Fibroblast of skin of scalp (primary cell): ENCODE measurements at places on chromosomes 2 and 18.

DNA sequence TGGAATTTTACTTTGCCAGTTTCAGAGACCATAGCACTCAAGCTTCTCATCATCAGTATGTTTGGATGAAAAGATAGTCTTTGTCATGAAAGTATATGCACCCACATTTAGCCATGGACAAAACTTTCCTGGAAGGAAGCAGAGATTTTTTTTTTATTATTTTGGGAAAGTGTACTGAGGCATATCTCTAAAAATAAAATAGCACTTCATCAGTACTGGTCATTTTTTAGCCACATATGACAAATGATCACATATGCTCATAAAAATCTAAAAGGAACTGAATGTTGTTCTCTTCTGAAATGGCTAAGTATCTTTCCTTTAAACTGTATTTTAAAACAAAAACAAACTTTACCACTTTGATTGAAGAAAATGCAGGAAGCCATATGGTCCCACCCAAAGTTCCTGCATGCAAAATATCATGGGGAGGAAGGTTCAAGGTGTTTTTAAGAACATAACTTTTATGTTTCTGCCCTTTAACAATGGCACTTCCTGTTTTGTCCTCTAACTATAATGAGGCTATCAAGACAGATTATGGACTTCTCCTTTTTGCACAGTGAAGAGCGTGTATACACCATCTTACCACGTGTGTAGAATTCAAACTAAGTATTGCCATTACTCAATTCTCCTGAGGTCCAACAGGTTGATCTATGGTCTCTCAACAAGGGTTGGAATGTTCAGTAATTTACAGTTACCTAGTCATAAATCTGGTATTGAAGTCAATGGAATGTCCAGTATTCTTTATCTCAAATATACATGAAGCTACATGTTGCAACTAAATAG, 77.1 kb upstream of the SLC39A10 start:
- DNase-seq, result no peak

DNA sequence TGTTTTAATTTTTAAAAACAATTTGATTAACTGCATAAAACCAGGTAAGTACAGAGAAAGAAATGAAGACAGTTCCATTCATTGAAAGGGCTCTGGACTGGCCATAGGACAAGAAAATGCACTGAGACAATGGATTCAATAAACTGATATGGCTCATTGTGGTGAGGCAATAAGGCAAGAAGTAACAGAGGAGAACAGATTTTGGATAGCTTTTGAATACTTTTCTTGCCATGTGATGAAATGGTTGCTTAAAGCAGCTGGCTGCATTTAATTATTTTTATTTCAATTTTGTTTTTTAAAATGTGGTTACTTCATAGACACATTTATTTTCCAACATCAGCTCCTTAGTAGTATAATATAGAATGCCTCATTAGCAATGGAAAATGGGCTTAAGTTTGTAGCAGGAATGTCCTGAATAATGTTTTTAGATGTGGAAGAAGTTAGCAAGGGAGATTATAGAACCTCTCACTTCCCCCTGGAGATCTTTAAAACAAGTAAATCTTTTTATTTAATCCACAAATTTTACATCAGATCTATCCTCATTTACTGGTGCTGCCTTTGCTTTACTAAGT, 646.9 kb upstream of the ZEB2 start:
- DNase-seq, result no peak

GRCh38 chr2:197925204-197925603, 120.8 kb downstream of the PLCL1 start:
- DNase-seq, result no peak

DNA sequence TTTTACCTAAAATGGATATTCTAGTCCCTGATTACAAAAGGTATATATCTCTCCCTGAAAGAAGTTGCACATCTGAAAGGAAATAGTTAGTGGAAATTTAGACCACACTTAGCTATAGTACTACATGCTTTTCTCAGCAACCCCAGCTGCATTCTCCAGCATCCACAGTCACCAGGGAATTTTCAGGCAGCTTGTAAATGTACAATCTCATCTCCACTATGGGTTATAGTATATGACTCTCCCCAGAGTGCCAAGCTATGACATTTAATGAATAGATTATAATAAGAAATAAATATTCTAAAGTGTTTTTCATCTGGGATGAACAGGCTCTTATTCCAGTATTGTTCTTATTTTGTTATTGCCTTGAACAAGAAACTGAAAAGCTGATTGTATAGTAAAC, 197.6 kb upstream of the HNRNPA3 start:
- DNase-seq, result no peak

DNA sequence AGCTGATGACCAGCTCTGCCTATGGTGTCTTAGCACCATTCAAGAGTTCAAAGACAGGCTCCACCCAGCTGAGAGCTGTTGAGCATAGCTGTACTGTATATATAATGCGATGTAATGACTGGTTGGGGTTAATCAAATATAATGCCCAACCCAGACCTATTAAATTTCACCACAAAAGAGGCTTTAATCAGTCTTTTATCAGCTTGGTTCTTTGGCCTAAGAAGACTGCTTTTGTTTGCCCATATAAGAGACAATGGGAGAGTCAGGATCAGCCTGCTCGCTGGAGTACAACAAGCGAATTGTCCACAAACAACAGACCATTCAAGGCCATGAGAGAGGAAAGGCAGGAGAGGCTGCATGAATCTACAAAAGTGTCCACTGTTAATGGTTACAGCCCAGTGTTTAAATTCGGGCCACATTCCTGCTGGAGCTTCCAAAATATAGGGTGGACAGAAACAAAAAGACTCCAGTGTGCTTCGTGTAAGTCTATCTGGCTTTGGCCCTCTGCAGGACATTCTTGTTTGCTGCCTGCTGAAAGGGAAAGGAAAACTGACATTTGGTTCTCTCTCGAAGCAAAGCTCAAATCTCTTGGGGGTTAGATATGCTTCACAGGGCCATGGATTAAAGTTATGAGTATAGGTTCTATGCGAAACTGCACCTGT, 299.0 kb upstream of the FBXO11 start:
- DNase-seq, result peak; percentile 12

DNA sequence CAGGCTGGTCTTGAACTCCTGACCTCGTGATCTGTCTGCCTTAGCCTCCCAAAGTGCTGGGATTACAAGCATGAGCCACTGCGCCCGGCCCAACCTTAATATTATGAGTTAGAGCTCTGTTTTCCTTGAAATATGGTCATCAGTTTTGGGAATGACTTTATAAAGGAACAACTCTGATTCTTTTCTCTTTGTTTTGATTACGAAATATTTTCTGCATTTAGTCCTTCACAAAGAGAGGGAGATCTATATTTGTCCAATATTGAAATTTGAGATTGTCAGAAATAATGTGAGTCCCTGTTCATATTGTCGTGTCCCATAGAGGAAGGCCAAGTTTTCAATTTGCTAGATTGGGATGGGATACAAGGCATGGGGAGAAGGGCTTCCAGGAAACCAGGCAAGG, 3.1 kb downstream of the SMYD5 start:
- no peak for DNase-seq
